H1 (cell line): ENCODE measurements at places on chromosomes 2 and 18. TPM values are rescaled to one million over a fixed set of nuclear protein-coding genes. Genes with fewer than 3 reads are reported as not detected.

PIAS2 gene
- 52.9 and 53.9 TPM in 2 replicates for total RNA-seq

STK16 gene
- total RNA-seq = 17.0 and 21.3 TPM in 2 replicates

LYG2 gene
- total RNA-seq = not detected in 2 replicates

C2orf66 gene
- not detected in 2 replicates for total RNA-seq

GCFC2 gene
- 17.3 and 19.1 TPM in 2 replicates for total RNA-seq

DNA sequence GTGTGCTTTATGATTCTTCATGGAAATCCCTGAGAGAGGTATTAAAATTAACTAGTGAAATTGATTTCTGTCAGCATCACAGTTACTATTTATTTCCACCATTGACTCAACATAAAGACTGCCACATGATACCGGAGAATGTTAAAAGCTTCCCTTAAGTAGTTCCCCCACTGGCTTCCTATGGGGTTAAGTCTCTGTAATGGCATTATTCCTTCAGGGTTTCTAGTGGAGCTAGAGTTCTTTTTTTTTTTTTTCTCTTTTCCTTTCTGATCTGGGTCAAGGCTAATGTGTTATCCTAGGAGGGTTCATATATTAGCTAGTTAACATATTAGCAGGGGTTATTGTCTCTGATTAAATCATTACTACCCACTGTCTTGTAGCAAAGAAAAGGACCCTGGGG is 1919.1 kb upstream of the PIK3C3 start:
- no peaks in the 10 kb centered on the region for H3K27me3 ChIP-seq
- H3K4me3 ChIP-seq = no peak overlapping the region
- no peak overlapping the region for H3K27ac ChIP-seq
- H3K36me3 ChIP-seq = no peaks in the 10 kb centered on the region
- no peaks in the 10 kb centered on the region for H3K4me1 ChIP-seq

DNA sequence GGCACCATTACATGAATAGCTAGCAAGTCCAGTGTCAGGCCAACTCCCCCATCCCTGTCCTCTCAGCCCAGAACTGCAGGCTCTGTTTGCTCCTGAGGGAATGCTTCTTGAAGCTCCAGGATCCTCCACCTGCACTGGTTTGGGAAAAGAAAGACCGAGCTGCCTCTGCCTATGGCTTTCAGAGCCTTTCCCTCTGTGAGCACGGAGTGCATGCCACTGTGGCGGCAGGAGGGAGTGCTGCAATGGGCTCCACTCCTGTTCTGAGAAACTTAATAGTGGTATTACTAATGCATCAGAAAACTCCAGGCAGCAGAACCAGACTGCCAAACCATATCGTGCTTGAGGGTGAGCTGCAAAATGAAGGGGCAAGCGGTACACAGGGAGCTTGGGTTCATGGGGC is 271.8 kb downstream of the SRBD1 start:
- no peaks in the 10 kb centered on the region for H3K4me1 ChIP-seq
- no peak overlapping the region for H3K4me3 ChIP-seq
- no peaks in the 10 kb centered on the region for H3K27me3 ChIP-seq
- no peaks in the 10 kb centered on the region for H3K36me3 ChIP-seq

- H3K27ac ChIP-seq = no peak overlapping the region
- peaks cover 2% of the 10 kb centered on the region for H3K4me1 ChIP-seq
- no peaks in the 10 kb centered on the region for H3K36me3 ChIP-seq
- no peak for DNase-seq
- peaks cover 35% of the 10 kb centered on the region for H3K27me3 ChIP-seq
These were observed 2.2 kb upstream of the IL1R1 start for GRCh38 chr2:102140377-102140776.
